ENCODE measurements at places on chromosomes 4 and X.

DNA sequence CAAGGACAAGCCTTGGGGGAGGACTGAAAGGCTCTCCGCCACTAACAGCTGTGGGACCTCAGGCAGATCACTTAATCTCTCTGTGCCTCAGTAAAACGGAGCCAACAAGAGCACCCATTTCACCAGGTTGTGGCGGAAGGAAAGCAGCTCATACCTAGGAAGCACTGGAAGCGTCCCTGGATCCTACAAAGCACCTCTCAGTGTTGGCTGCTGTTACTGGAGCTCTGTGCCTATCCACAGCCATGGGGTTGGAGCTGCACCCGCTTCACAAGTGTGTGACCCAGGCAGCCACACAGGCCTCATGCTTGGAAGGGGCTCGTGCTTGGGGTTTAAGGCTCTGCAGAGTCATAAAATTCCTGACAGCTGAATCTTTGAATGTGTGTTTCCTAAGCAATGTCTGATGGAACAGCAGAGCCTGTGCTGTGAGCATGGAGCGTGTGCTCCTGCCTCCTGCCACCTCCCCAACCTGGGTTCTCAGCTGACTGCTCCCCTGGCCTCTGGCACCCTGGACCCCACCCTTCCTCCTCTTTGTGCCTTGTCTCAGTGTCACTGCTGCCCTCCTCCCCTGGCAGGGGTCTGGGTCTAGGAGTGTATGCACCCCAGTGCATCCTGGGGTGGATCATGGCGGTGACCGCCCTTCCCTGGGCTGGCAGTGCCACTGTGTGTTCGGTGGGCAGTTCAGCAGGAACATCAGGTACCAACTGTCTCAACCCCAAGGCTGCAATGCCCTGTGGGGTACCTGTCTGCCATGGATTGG, 14.4 kb upstream of the MAN2B2 start:
- no peak for DNase-seq

DNA sequence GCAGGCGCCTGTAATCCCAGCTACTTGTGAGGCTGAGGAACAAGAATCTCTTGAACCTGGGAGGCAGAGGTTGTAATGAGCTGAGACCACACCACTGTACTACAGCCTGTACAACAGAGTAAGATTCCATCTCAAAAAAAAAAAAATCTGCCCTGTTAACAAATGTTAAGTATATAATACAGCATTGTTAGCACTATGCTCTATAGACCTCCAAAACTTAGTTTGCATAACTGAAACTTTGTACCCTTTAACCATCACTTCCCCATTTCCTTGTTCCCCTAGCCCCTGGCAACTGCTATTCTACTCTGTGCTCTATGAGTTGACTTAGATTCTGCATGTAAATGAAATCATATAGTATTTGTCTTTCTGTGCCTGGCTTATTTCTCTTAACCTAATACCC, 76.7 kb downstream of the TAB3 start:
- no peak for DNase-seq

DNA sequence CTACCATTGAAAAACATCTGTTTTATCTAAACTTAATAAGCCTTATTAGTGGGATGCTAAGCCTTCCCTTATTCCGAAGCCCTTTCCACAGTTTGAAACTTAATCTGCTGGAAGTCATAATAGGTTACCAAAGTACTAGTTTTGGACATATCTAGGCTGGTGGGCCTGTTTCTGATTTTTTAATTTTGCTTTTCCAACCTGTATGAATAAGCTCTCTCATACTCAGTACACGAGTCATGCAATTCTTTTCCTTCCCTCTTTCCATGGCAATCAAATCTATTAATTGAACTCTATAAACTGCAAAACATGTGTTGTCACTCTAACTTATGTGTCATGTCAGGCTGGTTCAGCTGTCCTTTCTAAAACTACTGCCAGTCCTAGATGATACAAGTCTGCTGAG, 91.0 kb downstream of the AMMECR1 start:
- no peak for DNase-seq

DNA sequence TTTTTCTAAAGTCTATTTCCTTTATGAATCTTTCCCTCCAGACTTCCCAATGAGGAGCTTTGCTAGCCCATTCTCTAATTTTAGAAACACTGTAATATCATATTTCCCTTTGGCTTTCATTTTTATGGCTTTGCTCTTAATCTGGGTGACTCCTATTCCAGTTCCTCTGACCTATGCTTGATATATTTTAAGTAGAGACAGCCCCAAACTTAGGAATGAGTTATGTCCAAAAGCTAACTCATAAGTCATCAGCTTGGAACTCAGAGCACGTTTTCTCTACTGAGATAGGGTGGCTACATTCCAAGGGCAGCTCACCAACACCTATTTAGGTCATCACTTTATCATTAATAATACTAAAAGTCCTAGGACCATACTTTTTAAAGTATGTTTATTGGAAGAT, 77.8 kb downstream of the OR13H1 start:
- DNase-seq: no peak

DNA sequence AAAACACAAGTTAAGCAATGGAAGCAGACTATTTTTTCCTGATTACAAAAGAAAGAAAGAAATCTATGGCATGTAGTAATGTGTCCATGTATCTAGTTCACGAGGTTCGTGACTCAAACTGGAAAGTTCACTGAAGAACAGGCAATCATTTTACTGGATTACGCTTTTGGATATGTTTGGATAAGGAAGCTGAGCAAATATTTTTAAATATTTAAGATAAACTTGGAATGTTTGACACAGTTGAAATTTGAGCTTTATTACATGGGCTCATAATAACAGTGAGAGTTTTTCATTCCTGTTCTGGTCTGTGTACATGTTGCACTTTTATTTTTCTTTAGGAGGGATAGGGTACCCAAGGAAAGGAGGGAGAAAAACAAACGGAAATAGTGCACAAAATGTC, 244.2 kb upstream of the GK2 start:
- no peak for DNase-seq

DNA sequence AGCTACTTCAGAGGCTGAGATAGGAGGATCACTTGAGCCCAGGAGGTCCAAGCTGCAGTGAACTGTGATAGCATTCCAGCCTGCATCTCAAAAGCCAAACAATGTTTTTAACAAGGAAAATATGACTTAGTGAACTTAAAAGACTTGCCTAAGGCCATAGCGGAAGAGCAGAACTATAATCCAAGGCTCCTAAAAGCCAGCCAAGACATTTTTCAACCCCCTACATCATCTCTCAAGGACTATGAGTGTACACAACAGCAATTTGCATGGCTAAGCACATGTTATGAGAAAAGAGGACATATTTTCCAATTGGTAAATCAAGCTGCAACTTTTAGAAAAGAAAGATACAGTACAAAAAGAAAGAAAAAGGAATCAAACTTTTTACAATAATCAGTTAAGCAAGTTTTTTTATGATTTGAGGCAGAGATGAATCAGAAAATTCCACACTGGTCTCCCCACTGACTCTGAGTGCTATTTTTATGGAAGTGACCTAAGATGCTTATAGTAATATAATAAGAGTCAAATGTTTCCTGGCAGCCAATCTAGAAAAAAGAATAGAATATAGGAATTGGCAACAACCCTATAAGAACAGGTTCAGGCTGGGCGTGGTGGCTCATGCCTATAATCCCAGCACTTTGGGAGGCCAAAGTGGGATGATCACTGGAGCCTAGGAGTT, 9.8 kb upstream of the ACOT9 start:
- DNase-seq: no peak
